ENCODE measurements at places on chromosomes 11 and 22.

DNA sequence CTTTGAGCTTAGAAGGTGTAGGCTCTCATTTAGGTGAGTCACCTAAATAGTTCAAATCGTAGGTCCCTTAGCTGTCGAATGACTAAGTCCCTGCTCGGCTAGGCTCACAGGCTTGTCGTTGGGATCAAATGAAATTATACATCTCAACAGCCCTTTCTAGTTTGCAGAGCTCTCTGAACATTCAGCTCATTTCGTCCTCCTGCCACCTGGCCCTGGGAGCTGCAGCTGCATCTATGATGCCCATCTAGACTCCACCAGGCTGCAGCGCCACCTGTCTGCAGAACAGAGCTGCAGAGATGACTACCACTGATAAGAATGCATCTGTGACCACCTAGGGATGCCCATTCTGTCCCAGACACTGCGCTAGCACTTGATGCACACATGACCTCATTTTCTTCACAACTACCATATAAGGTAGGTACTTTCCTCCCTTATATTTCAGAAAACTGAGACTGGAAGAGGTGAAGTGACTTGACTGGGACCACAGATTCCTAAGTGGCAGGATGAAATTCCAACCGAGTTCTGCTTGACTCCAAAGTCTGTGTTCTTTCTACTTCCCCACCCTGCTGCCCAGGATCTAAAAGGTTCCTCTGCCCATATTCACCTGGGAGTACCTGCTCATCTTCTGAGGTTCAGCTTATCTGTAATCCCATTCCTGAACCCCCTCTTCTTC, 141.1 kb upstream of the NARS2 start:
- peak; percentile 92 for DNase-seq

GRCh38 chr11:80255021-80255420, 814.2 kb upstream of the TENM4 start:
- DNase-seq = no peak

GRCh38 chr22:22386602-22387385, 121.7 kb downstream of the ZNF280B start:
- peak; percentile 90 for DNase-seq

GRCh38 chr22:36334821-36335603, 52.8 kb downstream of the MYH9 start:
- DNase-seq = no peak

GRCh38 chr11:72379384-72380131, 54.8 kb downstream of the CLPB start:
- no peak for DNase-seq

DNA sequence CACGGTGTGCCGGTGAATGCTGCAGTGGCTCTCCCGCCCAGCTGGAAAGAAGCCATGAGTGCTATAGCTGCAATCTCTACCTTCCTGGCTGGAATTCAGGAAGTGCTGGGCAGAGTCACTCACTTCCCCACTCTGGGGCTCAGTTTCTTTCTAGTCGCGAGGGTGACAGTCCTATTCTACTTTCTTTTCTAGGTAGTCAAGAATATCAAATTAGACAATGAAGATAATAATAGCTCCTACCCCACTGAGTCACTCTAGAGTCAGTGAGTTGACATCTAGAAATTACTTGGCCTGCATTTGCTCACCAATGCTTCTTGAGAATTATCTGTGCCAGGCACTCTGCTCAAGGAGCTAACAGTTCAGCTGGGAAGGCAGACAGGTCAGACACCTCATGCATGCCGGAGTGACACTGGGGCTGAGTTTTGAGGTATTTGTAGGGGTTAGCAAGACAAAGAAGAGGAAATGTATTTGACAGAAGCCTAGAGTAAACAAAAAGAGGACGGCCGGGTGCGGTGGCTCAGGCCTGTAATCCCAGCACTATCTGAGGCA, 3.2 kb downstream of the CENPM start:
- no peak for DNase-seq

- DNase-seq = peak; percentile 90
Measured at GRCh38 chr11:69101115-69101791, 52.5 kb downstream of the TPCN2 start.

DNA sequence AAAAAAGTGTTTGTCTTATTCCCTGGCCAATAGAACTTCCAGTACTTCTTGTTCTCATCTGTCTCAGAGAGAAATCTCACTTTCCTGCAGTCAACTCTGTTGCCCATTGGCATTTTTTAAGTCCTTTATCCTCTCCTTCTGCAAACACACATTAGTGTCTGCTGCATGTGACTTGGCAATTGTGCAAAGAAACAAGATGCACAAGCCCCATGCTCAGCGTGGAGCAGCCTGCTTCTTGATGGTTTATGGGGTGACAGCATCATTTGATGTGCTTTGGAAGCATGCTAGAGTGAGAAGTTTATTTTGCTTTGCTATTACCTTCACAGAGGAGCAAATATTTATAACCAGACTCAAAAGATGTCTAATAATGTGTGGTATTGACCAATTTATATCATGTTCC, 238.2 kb downstream of the FAT3 start:
- no peak for DNase-seq

GRCh38 chr11:36265793-36266628, 23.2 kb downstream of the COMMD9 start:
- peak; percentile 63 for DNase-seq

DNA sequence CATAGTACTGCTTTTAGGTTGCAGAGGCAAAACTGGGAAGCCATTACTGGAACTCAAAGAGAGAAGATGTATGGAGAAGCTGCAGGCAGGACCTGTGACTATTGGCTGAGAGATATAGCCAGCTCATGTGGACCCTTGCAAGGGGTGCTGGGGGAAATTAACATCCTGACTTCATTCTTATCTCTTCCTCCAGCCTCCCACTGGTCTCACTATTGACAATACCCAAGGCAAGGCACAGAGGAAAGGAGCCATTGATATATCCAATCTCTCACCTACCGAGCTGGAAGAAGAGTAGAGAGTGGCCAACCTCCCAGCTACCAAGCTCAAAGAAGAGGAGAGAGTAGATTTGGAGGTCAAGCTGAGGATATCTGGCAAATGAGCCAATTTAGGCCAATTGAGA, 36.8 kb upstream of the ZBED5 start:
- no peak for DNase-seq

GRCh38 chr11:22431106-22431505, 92.9 kb downstream of the SLC17A6 start:
- DNase-seq = no peak

GRCh38 chr11:17475666-17476316, 854 bp downstream of the ABCC8 start:
- DNase-seq = peak; percentile 25

DNA sequence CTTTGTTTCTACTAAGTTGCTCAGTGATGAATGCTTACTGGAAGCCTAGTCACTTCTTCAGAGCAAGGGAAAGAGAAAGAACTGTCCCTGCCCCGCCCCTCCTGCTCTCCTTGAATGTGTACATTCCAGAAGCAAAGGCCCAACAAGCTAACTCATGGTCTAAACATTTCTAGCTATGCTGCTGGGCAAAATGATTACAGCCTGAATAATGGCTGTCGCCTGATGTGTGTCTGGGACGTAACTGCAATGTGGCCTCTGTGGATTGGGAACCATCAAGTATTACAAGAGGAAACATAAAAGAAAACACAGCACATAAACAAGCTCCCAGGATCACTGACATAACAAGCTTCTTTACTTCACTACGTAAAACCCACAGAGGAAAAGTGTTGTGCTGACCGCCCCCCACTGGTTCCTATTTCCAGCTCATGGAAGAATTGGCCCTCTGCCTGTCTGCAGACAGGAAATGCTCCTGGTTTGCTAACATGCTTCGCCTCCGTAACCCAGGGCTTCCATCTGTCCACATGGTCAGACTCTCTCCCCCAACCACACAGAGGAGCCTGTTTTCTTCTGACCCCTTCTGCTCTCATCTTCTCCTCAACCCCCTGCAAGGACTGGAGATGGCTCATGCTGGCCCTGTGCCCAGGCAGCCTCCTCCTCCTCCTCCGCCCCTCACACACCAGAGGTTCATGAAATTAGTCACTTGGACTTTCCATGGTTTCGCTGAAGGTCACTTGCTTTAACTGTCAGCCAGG, 187.2 kb downstream of the MAML2 start:
- no peak for DNase-seq

GRCh38 chr11:71240865-71241691, 11.3 kb downstream of the SHANK2 start:
- DNase-seq = no peak

DNA sequence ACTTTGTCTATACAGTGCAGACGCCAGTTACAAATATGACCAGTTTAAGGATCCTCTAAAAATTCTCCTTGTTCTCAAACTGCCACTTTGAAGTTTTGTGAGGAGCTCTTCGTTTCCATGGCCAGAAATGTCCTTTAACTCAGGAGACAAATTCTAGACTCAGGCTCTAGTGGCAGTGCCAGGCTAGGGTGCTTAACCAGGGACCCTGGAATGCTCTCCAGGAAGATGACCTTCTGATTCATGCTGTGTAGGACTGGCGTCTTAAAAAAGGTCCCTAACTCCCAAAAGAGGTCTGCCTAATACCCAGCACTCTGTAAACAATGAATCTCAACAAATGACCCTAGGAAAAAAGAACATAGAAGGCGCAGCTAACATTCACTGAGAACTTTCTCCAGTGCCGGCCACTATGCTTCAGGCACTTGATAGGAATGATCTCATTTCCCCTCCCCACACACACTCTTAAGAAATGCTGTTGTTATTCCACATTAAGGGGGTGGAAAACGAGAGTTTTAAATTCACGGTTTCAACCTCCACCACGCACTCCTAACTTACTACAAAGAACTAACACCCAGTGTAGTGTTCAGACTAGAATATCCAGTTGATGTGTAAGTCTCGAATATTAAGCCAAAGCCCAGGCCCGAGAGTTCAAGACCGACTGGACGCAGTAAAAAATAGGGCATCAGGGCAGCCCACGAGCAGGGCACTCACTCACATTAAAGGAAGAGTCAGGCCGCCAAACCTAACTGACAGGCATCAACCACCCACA, 747 bp downstream of the NXF1 start:
- DNase-seq = no peak

- DNase-seq = no peak
Measured at GRCh38 chr11:68264244-68264643, 7.5 kb downstream of the C11orf24 start.

GRCh38 chr22:48299801-48300200, 1527.9 kb downstream of the BRD1 start:
- DNase-seq = no peak

- DNase-seq = no peak
Measured at GRCh38 chr11:125750629-125751028, 4.5 kb downstream of the PATE1 start.

- no peak for DNase-seq
Measured at GRCh38 chr11:26665946-26666345, 55.9 kb downstream of the SLC5A12 start.

DNA sequence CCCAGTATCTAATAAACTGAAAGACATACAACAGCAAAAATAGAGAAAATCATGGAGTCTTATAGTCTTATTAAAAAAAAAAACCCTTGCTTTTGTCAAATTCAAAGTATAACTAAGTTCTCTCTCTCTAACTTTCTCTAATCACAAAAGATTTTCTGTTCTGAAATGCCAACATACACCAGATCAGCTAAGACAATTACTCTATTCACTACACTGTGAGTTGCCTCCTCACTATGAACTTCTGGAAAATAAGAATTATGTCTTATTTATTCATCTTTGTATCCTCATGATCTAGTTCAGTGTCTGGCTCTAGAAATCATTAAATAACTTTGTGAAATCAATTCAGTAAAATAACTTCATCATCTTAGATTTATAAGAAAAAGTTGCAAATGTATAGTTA, 12.7 kb downstream of the FAM76B start:
- no peak for DNase-seq

DNA sequence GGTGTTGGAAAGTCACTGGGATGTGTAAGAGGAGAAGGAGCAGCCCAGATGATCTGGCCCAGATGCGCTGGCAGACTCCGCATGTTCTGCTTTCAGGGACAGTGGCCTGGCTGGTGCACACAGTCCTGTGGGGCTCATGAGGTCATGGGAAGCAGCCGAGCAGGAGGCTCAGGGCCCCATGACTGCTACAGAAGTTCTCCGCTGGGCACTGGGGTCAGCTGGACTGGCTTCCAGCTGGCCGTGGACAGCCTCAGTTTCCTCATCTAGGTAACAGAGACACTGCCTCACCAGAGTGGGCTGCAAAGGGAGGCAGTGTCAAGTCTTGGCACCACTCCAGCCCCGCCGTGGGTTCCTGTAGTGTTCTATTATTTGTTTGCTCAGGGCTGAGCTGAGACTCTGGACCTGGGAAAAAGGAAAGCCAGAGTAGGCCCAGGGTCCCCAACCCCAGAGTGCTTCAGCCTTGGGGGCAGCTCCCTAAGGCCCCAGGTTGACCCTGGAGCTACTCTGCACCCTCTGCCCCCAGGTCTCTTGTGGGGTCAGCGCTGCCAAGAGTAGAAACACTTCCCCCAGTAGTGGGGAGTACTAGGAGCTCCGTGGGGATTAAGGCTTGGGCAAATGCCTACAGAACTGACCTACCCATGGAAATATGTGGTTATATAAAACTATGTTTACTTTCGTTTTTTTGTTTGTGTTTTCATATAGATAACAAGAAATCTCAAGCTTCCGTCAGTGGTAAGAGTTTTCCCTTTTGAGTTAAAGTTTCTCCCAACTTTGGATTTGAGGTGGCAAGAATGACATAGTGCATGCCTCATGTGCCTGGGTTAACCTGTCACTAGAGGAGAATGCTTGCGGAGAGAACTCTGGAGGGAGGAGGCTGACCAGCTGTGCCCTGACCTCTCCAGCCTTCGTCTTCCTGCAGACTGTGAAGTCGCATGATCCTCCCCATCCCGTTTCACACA, 45.3 kb downstream of the MED15 start:
- DNase-seq = no peak

GRCh38 chr22:47928631-47929030, 1166.2 kb downstream of the TBC1D22A start:
- DNase-seq = no peak

DNA sequence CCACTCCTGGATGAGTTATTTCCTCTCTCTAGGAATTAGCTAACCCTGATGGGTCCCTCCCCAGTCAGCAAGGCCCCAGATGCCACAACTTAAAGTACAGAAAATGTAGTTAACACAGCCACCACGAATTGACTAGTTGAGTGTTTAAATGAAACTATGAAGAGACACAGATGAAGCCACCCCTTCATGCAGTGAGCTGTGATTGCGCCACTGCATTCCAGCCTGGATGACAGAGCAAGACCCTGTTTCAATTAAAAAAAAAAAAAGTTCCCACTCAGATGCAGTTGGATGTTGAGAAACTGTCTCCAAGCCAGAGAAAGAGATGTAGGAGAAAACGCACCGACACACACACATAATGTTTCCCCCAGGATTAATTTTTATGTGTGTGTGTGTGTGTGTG, 53.3 kb downstream of the SCN3B start:
- no peak for DNase-seq

DNA sequence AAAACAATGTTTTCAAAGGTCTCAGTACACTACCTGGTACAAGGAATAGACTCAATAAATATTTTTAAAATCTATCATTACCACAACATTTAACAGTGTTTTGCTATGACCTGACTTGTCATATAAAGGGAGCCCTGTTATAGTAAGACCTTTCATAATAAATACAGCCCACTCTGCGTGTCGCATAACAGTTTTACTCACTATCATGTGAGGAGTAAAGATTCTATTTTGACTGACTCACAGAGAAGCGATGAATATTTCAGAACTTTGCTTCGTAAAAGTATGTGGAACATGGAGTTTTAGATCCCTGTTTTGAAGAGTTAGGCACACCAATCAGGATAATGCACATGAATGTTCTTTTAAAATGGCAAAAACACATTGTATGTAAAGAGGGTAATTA, 531.2 kb downstream of the KCNA4 start:
- no peak for DNase-seq

Data from NCI-H146 (cell line).